ENCODE measurements at places on chromosomes 5 and 9. TPM values are rescaled to one million over a fixed set of nuclear protein-coding genes. Genes with fewer than 3 reads are reported as not detected.

- H3K27me3 ChIP-seq = no peaks in the 10 kb centered on the region
- no peak overlapping the region for H3K4me3 ChIP-seq
- peaks cover 36% of the 10 kb centered on the region for H3K4me1 ChIP-seq
Measured at GRCh38 chr5:177478711-177479646, 5.5 kb upstream of the DBN1 start.

DNA sequence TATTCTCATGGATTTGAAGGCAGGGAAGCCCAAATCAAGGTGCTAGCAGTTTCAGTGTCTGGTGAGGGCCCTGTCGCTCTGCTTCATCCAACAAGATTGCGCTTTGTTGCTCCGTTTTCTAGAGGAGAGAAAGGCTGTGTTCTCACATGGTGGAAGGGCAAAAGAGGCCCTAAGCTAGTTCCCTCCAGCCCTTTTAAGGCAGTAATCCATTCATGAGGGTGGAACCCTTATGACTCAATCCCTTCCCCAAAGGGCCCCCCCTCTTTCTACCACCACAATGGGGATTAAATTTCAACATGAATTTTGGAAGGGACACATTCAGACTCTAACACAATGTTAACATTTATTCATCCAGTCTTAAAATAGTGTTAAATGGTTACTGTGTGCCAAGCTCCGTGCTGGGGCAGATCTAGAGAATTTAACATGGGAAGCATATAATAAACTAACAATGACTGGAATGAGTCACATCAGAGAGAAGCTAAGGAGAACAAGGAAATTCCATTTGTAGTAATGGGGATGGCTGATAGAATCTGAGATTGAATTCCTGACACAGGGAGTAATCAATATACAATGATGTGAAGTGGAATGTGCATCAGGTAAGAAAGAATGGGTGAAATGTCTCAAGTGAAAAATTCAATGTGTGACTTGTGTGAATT, 382.8 kb upstream of the ZNF608 start:
- H3K4me1 ChIP-seq = no peaks in the 10 kb centered on the region
- H3K27me3 ChIP-seq = no peaks in the 10 kb centered on the region
- no peaks in the 10 kb centered on the region for H3K36me3 ChIP-seq
- H3K4me3 ChIP-seq = no peak overlapping the region

DNA sequence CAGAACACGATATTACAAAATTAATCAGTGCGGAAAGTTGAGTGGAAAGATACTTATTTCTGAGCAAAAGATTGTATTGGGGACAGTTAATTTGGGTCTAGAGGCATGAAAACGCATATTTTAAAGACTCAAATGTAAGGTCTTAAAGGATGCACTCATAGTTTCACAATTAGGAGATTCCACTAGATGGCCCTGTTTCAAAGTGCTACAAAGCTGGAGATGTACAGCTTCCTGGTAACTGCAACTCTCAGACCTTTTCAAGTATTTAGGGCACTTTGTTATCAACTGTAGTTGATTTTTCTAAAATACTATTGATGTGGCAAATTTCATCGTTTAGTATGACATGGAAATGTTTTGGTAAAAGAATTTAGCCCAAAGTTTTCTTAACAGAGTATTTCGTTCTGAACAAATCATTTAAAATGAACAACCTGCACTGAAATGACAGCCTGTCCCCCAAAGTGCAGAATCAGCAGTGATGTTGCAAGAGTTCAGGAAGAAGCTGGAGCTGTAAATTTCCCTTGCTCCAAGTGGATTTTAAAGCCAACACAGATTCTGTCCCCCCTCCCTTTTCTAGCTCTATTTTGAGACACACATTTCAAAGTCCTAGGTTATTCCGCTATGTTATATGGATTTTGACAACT, 16.2 kb upstream of the NDUFB6 start:
- H3K4me3 ChIP-seq = no peak overlapping the region
- no peaks in the 10 kb centered on the region for H3K4me1 ChIP-seq
- peaks cover 9% of the 10 kb centered on the region for H3K27me3 ChIP-seq
- no peak overlapping the region for H3K27ac ChIP-seq

HBEGF gene
- total RNA-seq = 33.8 TPM

LCN15 gene
- total RNA-seq = not detected

SPATA31C1 gene
- total RNA-seq = not detected

SPATA31E1 gene
- total RNA-seq = not detected

HEMGN gene
- total RNA-seq = 0.15 TPM

GRCh38 chr9:130766927-130767307, 68.1 kb upstream of the ABL1 start:
- no peak for DNase-seq
- H3K36me3 ChIP-seq = no peaks in the 10 kb centered on the region
- H3K4me1 ChIP-seq = peaks cover 35% of the 10 kb centered on the region
- H3K27ac ChIP-seq = peak overlapping the region; percentile 28

ADAMTSL1 gene
- 3.1 TPM for total RNA-seq

DNA sequence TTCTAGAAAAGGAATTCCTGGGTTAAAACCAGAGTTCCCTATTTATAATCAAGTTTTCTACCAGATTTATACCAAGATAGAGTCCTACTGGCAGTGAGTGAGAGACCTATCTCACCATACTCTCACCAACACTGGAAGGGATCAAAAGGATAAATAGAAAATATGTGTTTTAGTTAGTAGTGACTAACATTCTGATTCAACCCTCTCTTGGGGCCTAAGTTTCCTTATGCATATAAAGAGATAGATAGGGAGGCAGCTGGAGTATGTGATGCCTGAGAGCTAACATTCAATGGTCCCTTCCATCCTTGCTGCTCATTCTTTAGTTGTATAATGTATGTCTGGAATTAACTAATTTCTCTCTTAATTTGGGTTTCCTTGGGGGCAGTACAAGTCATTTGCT, 32.0 kb downstream of the CKMT2 start:
- no peak overlapping the region for H3K4me3 ChIP-seq
- no peaks in the 10 kb centered on the region for H3K36me3 ChIP-seq
- H3K27me3 ChIP-seq = no peaks in the 10 kb centered on the region
- H3K4me1 ChIP-seq = no peaks in the 10 kb centered on the region
- H3K27ac ChIP-seq = no peak overlapping the region

DNA sequence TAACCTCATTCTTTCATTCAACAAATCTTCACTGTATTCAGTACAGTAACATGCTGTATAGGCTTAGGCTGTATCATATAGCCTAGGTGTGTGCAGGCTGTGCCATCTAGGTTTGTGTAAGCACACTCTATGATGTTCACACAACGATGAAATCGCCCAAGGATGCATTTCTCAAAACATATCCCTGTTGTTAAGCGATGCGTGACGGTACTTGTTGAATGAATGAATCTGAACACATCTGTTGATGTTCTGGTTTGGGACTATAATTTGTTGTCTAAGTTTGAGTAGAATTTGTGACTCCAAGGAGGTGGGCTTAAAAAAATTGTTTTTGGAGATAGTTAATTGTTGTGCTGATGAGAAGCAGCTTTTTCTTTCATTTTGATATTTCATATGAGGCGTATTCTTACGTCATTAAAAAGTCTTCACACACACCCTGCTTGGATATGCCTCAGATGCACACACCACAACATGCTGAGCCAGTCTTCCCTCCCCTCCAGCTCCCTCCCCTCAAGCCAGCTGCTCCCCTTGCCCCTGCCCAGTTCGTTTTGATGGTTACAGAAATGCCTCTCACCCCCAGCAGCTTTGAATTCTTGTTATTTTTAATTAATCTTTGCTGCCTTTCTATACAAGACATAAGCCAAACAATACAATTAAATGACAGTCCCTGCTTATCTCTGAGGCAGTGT, 5.5 kb upstream of the PSAT1 start:
- peaks cover 4% of the 10 kb centered on the region for H3K4me1 ChIP-seq
- DNase-seq = no peak
- no peaks in the 10 kb centered on the region for H3K27me3 ChIP-seq
- H3K36me3 ChIP-seq = no peaks in the 10 kb centered on the region

ANKRD34B gene
- 2.8 TPM for total RNA-seq

- no peaks in the 10 kb centered on the region for H3K27me3 ChIP-seq
- no peaks in the 10 kb centered on the region for H3K4me1 ChIP-seq
- H3K36me3 ChIP-seq = no peaks in the 10 kb centered on the region
- H3K4me3 ChIP-seq = no peak overlapping the region
- H3K27ac ChIP-seq = no peak overlapping the region
Measured at GRCh38 chr9:26159575-26160392, 481.5 kb upstream of the TUSC1 start.

DNA sequence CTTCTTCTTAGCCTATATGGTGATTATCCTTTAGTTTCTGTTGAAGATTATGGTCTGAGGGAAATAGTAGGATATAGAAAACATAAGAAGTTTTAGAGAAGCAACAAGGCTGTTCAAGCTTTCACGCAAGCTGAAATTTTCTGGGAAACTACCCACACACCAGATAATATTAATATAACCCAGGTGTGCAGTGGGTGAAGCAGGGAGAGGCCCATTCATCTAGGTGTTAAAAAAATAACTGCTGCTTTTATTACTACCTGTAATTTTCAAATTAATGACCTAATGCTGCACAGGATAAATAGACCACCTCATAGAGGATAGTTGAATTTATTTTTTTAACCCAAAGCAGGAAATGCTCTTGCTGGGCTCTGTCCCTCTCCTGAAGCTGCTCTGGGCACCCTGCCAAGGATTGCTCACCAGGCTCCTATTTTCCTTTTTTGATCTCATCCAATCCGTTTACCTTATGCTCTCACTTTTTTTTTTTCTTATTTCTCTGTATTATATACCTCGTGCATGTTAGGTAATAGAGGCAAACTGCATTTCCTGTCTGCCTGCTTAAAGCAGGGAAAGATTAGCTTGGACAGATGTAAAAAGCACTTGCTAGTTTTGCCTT, 124.3 kb upstream of the SLC12A2 start:
- H3K4me3 ChIP-seq = no peak overlapping the region
- H3K36me3 ChIP-seq = no peaks in the 10 kb centered on the region
- peak overlapping the region; percentile 51 for H3K27ac ChIP-seq
- H3K27me3 ChIP-seq = no peaks in the 10 kb centered on the region
- peak; percentile 64 for DNase-seq

BHMT2 gene
- 4.8 TPM for total RNA-seq

- H3K27me3 ChIP-seq = no peaks in the 10 kb centered on the region
- H3K4me1 ChIP-seq = no peaks in the 10 kb centered on the region
- peaks cover 54% of the 10 kb centered on the region for H3K36me3 ChIP-seq
- no peak overlapping the region for H3K4me3 ChIP-seq
- DNase-seq = no peak
Measured at GRCh38 chr9:137564134-137564533, 12.5 kb downstream of the MRPL41 start.

FGF18 gene
- 2.3 TPM for total RNA-seq

GPR150 gene
- total RNA-seq = 0.16 TPM

PCDHB6 gene
- 0.73 TPM for total RNA-seq

GRCh38 chr9:123419721-123420591, 64.0 kb downstream of the CRB2 start:
- no peaks in the 10 kb centered on the region for H3K27me3 ChIP-seq
- DNase-seq = no peak
- H3K27ac ChIP-seq = no peak overlapping the region
- H3K4me1 ChIP-seq = no peaks in the 10 kb centered on the region
- H3K36me3 ChIP-seq = no peaks in the 10 kb centered on the region

DNA sequence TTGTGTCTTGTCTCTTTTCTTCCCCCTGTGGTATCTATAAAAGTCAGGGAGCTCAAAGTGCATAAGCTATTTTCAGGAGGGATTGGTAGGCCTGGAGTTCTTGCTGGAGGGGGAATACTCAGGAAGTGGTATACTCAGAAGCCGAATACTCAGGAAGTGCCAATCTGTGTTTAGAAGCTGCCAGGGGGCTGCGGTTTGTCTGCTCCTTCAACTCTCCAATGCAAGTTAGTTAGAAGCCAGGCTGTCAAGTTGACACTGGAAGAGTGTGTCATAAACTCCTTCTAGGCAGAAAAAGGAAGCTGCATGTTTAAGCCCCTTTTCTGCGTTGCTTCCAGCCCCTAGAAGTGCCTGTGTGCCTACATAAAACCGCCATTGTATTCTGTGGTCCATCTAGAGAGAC, 366.5 kb downstream of the TAF11L14 start:
- H3K27ac ChIP-seq = no peak overlapping the region
- no peaks in the 10 kb centered on the region for H3K4me1 ChIP-seq
- DNase-seq = no peak
- H3K36me3 ChIP-seq = no peaks in the 10 kb centered on the region
- H3K4me3 ChIP-seq = no peak overlapping the region

- H3K27me3 ChIP-seq = no peaks in the 10 kb centered on the region
- no peak overlapping the region for H3K4me3 ChIP-seq
- no peak for DNase-seq
Measured at GRCh38 chr5:40619421-40619820, 60.3 kb upstream of the PTGER4 start.

DNA sequence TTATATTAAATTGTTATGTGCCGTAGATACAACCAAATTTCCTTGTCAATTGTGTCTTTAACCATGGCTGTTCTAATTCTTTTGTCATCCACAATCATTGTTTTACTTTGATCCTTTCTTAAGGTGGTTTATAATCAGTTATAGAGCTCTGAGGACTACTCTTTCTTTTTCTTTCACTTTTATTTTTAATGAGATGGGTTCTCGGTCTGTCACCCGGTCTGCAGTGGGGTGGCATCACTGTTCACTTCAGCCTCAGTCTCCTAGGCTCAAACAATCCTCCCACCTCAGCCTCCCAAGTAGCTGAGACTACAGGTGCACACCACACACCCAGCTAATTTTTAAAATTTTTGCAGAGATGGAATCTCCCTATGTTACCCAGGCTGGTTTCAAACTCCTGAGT, 74.2 kb downstream of the ANXA2R start:
- peaks cover 5% of the 10 kb centered on the region for H3K27me3 ChIP-seq
- H3K27ac ChIP-seq = no peak overlapping the region
- H3K4me3 ChIP-seq = no peak overlapping the region
- no peaks in the 10 kb centered on the region for H3K4me1 ChIP-seq
- DNase-seq = no peak
- no peaks in the 10 kb centered on the region for H3K36me3 ChIP-seq

GRCh38 chr9:91591627-91592026, 168.0 kb upstream of the NFIL3 start:
- H3K27me3 ChIP-seq = peaks cover 3% of the 10 kb centered on the region
- no peaks in the 10 kb centered on the region for H3K36me3 ChIP-seq
- H3K4me1 ChIP-seq = no peaks in the 10 kb centered on the region
- no peak for DNase-seq
- no peak overlapping the region for H3K4me3 ChIP-seq

ADAMTS16 gene
- 28.7 TPM for total RNA-seq

BTNL8 gene
- total RNA-seq = 1.8 TPM

SPINK4 gene
- total RNA-seq = not detected

CAVIN4 gene
- total RNA-seq = 1.0 TPM

TRIP13 gene
- 4.3 TPM for total RNA-seq

PKD2L2 gene
- not detected for total RNA-seq

GRCh38 chr9:96556701-96557461, 62.8 kb downstream of the CDC14B start:
- H3K27ac ChIP-seq = no peak overlapping the region
- H3K36me3 ChIP-seq = no peaks in the 10 kb centered on the region
- DNase-seq = peak; percentile 31
- no peaks in the 10 kb centered on the region for H3K27me3 ChIP-seq
- peaks cover 14% of the 10 kb centered on the region for H3K4me1 ChIP-seq

- no peaks in the 10 kb centered on the region for H3K36me3 ChIP-seq
- H3K27me3 ChIP-seq = no peaks in the 10 kb centered on the region
- no peak for DNase-seq
- H3K4me1 ChIP-seq = no peaks in the 10 kb centered on the region
Measured at GRCh38 chr5:124235576-124235975, 510.9 kb downstream of the ZNF608 start.

CTXN3 gene
- total RNA-seq = not detected

GRCh38 chr9:130927995-130928900, 10.8 kb downstream of the FIBCD1 start:
- DNase-seq = peak; percentile 24
- H3K27ac ChIP-seq = no peak overlapping the region
- peaks cover 73% of the 10 kb centered on the region for H3K27me3 ChIP-seq

KCNMB1 gene
- total RNA-seq = 1.9 TPM

CMBL gene
- total RNA-seq = 19.2 TPM

GRCh38 chr9:131142160-131142559, 16.8 kb downstream of the NUP214 start:
- H3K27me3 ChIP-seq = no peaks in the 10 kb centered on the region
- H3K4me3 ChIP-seq = no peak overlapping the region
- H3K36me3 ChIP-seq = peaks cover 98% of the 10 kb centered on the region
- H3K4me1 ChIP-seq = no peaks in the 10 kb centered on the region
- no peak overlapping the region for H3K27ac ChIP-seq

TMEM232 gene
- 5.1 TPM for total RNA-seq

NMUR2 gene
- 0.81 TPM for total RNA-seq

Measured in left lung (tissue), 14 donors.